ENCODE measurements at places on chromosomes 7 and 10.

DNA sequence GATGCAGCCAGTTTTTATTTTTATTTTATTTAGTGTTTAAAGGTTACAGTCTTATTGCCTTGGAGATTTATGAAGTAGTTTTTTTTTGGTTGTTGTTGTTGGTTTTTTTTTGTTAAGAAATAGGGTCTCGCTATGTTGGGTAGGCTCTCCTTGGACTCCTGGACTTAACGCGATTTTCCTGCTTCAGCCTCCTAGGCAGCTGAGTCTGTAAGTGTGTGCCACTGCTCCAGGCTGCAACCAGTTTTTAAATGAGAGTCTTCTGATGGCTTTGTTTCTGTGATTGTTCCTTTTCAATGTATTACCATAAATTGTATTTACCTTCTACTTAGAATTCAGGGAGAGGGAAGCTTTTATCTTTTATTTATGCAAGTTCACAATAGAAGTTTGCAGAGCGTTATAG is 62.8 kb downstream of the BICC1 start:
- DNase-seq: no peak

DNA sequence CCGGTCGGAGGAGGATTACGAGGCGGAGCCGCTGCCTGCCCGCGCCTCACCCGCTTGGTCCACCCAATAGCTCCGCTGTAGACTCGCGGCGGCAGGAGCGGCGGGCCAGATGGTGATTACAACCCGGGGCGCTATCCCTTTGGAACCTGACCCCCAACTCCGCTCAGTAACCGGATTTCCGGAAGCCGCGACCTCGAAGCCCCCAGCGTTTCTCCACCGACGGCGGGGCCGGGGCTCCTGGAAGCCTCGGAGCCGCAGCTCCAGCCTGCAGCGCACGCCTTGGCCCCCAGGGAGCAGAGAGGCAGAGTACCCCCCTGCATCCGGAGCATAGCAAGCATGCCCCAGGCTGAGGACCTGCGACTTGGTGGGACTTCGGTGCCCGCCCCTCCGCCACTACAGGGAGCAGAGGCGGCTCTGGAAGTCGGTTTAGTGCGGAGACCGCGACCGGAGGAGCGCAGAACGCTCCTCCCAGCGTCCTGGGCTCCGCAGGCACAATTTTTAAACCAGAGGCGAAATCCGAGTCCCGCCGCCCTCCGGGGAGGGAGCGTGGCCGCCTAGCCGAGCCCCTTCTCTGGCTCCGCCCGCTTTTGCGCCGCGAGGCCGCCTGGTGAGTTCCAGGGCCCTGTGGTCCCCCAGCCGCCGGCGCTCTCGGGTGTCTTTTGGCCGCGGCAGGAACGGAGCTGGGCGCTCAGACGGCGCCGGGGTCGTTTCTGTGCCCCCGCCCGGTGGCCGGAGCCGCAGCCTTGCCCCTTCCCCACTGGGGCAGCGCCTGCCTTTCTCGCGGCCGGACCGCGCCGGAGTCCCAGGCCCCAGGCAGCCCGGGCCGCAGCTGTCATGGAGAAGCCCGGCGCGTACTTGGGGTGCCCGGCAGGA is 28.2 kb upstream of the BMS1 start:
- DNase-seq: peak; percentile 72

DNA sequence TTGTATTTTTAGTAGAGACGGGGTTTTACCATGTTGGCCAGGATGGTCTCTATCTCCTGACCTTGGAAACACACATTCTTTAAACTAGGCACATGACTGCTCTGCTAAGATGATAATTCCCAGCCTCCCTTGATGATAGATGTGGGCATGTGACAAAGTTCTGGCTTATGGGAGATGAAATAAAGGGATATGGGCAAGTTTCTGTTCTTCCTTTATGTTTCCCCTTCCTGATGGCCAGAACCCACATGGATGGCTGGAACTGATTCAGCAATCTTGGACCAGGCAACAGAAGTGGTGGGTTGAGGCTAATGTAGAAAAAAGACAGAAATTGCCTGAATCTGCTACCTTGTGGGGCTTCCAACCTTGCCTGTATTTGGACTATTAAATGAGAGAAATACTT is 60.7 kb upstream of the NRP1 start:
- DNase-seq: no peak

DNA sequence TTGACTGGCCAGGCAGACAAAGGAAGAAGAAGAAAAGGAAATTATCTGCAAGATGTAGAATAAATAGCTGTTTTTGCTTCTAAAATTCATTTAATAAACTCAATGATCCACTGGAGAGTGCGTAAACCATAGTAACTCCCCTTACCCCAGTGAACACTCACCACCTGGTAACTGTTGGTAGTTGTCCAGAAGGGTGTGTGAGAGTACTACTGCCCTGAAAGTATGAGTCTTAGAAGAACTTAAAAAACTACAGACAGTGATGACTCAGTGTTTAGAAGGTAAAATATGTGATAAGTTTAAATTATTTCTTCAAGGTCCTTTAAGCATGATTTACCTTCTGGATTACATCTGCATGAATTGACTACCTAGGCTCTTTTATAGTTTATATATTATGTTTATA is 53.0 kb upstream of the SEMA3A start:
- no peak for DNase-seq

GRCh38 chr10:124708246-124708779 is 35.9 kb downstream of the FAM53B start:
- DNase-seq: no peak
